Small intestine (tissue), 16 donors: ENCODE measurements at places on chromosomes 5 and 9. TPM values are rescaled to one million over a fixed set of nuclear protein-coding genes. Genes with fewer than 3 reads are reported as not detected.

Gene LHX2
- 0.07 TPM for polyA plus RNA-seq

Gene PIP5K1B
- polyA plus RNA-seq = 54.0 TPM

Gene HOMER1
- polyA plus RNA-seq = not detected

Gene S100Z
- polyA plus RNA-seq = 0.68 TPM

Gene VLDLR
- polyA plus RNA-seq = 0.81 TPM

Gene FCN2
- polyA plus RNA-seq = not detected

DNA sequence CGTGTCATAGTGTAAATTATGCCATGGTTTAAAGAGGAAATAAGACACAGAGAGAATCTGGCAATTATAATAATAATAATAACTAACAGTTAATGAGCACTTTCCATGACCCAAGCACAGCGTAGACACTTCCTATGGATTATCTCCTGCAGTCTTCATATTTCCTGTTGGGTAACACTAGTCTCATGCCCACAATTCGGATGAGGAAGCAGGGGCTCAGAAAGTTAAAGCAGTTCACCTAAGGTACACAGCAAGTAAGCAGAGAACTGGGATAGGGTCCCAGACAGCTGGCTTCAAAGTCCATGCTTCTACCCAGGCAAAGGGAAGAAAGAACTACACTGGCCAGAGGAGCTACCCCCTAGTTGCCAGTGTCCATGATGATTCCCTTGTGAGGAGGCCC, 27.9 kb upstream of the TGFBI start:
- H3K4me3 ChIP-seq = no peak overlapping the region
- H3K27ac ChIP-seq = no peak overlapping the region
- no peaks in the 10 kb centered on the region for H3K27me3 ChIP-seq
- no peak for DNase-seq
- no peaks in the 10 kb centered on the region for H3K36me3 ChIP-seq
- H3K4me1 ChIP-seq = no peaks in the 10 kb centered on the region

- H3K36me3 ChIP-seq = no peaks in the 10 kb centered on the region
- peak overlapping the region; percentile 66 for H3K4me3 ChIP-seq
- H3K4me1 ChIP-seq = peaks cover 2% of the 10 kb centered on the region
- peak overlapping the region; percentile 58 for H3K27ac ChIP-seq
- DNase-seq = peak; percentile 44
Observed at GRCh38 chr5:60843386-60843935, 608 bp downstream of the ELOVL7 start.

DNA sequence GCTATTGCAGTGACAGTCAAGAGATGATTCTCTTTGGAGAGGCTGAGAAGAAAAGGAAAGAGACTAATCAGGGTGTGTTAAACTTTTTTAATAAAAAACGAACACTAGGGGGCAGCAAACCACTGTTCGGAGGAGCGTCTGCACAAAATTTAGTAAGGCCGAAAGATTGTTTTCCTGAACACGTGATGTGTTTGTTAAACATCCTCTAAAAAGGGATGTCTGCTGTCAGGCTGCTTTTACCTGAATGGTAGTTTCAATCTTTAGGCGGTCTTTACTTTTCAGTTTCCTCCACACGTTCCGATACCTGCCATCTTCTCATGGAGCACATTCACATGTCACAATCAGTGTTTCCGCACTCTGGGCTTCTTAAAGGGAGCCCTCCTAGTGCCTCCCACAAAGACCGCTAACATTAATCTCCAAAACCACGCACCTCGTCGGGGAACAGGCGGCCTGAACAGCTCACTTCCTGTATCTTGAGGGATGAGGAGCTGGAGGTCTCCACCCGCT, 125.2 kb downstream of the GPBP1 start:
- H3K27me3 ChIP-seq = no peaks in the 10 kb centered on the region
- H3K27ac ChIP-seq = peak overlapping the region; percentile 1
- no peaks in the 10 kb centered on the region for H3K4me1 ChIP-seq
- DNase-seq = peak; percentile 68

GRCh38 chr5:37667846-37668245, 172.0 kb downstream of the GDNF start:
- H3K4me1 ChIP-seq = peaks cover 7% of the 10 kb centered on the region
- no peak overlapping the region for H3K4me3 ChIP-seq
- H3K27ac ChIP-seq = no peak overlapping the region
- H3K36me3 ChIP-seq = no peaks in the 10 kb centered on the region
- DNase-seq = no peak

GRCh38 chr9:135908093-135908753, 877 bp upstream of the CAMSAP1 start:
- H3K4me3 ChIP-seq = peak overlapping the region; percentile 77
- no peaks in the 10 kb centered on the region for H3K36me3 ChIP-seq
- H3K27me3 ChIP-seq = no peaks in the 10 kb centered on the region
- DNase-seq = no peak
- peaks cover 2% of the 10 kb centered on the region for H3K4me1 ChIP-seq

- DNase-seq = no peak
- H3K27me3 ChIP-seq = no peaks in the 10 kb centered on the region
- H3K36me3 ChIP-seq = no peaks in the 10 kb centered on the region
- H3K4me1 ChIP-seq = no peaks in the 10 kb centered on the region
- H3K4me3 ChIP-seq = peak overlapping the region; percentile 52
Observed at GRCh38 chr9:35649431-35650340, 1.0 kb downstream of the SIT1 start.

GRCh38 chr9:38424918-38425317, 664 bp upstream of the IGFBPL1 start:
- H3K4me3 ChIP-seq = peak overlapping the region; percentile 24
- DNase-seq = no peak
- H3K36me3 ChIP-seq = no peaks in the 10 kb centered on the region
- H3K27ac ChIP-seq = no peak overlapping the region
- H3K27me3 ChIP-seq = peaks cover 23% of the 10 kb centered on the region

GRCh38 chr5:6188976-6189375, 189.4 kb downstream of the MED10 start:
- H3K4me1 ChIP-seq = no peaks in the 10 kb centered on the region
- no peaks in the 10 kb centered on the region for H3K27me3 ChIP-seq
- no peak overlapping the region for H3K27ac ChIP-seq
- no peak overlapping the region for H3K4me3 ChIP-seq
- no peak for DNase-seq
- H3K36me3 ChIP-seq = no peaks in the 10 kb centered on the region

- H3K27me3 ChIP-seq = no peaks in the 10 kb centered on the region
- DNase-seq = peak; percentile 46
- no peaks in the 10 kb centered on the region for H3K36me3 ChIP-seq
- no peak overlapping the region for H3K27ac ChIP-seq
Observed at GRCh38 chr9:82466616-82467260, 478.2 kb downstream of the SPATA31D1 start.

DNA sequence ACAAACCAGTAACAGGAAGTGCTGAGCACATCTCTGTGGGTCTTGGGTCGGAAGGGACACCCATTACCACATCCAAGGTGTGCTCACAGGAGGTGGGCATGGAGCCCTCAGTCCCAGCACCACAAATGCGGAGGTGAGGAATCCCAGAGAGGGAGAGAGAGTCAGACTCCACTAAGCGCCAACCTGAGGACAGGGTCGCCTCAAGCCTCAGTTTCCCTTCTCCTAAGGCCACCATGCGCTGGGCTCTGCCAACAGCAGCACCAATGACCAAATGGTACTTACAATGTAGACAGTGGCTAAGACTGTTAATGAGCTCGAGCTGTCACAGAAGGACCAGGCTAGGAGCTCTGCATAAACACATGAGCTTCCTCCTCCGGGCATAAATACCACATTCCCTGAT, 43.1 kb downstream of the BICD2 start:
- H3K36me3 ChIP-seq = peaks cover 8% of the 10 kb centered on the region
- no peaks in the 10 kb centered on the region for H3K27me3 ChIP-seq
- H3K27ac ChIP-seq = no peak overlapping the region

- H3K36me3 ChIP-seq = no peaks in the 10 kb centered on the region
- H3K27ac ChIP-seq = peak overlapping the region; percentile 92
- H3K27me3 ChIP-seq = peaks cover 10% of the 10 kb centered on the region
Observed at GRCh38 chr5:116572350-116573278, 2.0 kb downstream of the SEMA6A start.

- peaks cover 38% of the 10 kb centered on the region for H3K4me1 ChIP-seq
- DNase-seq = peak; percentile 80
- no peak overlapping the region for H3K4me3 ChIP-seq
- peak overlapping the region; percentile 92 for H3K27ac ChIP-seq
- H3K27me3 ChIP-seq = no peaks in the 10 kb centered on the region
- no peaks in the 10 kb centered on the region for H3K36me3 ChIP-seq
Observed at GRCh38 chr5:65813174-65813573, 91.2 kb downstream of the NLN start.

- no peaks in the 10 kb centered on the region for H3K27me3 ChIP-seq
- no peak overlapping the region for H3K4me3 ChIP-seq
- no peaks in the 10 kb centered on the region for H3K4me1 ChIP-seq
- H3K27ac ChIP-seq = no peak overlapping the region
Observed at GRCh38 chr5:6556089-6556801, 76.6 kb downstream of the NSUN2 start.

- H3K4me3 ChIP-seq = no peak overlapping the region
- no peaks in the 10 kb centered on the region for H3K27me3 ChIP-seq
- no peak overlapping the region for H3K27ac ChIP-seq
- no peak for DNase-seq
Observed at GRCh38 chr5:108090946-108091345, 291.0 kb downstream of the FBXL17 start.

- no peak for DNase-seq
- H3K27ac ChIP-seq = no peak overlapping the region
- H3K4me3 ChIP-seq = no peak overlapping the region
- H3K27me3 ChIP-seq = no peaks in the 10 kb centered on the region
Observed at GRCh38 chr5:109830955-109831502, 141.3 kb downstream of the MAN2A1 start.

DNA sequence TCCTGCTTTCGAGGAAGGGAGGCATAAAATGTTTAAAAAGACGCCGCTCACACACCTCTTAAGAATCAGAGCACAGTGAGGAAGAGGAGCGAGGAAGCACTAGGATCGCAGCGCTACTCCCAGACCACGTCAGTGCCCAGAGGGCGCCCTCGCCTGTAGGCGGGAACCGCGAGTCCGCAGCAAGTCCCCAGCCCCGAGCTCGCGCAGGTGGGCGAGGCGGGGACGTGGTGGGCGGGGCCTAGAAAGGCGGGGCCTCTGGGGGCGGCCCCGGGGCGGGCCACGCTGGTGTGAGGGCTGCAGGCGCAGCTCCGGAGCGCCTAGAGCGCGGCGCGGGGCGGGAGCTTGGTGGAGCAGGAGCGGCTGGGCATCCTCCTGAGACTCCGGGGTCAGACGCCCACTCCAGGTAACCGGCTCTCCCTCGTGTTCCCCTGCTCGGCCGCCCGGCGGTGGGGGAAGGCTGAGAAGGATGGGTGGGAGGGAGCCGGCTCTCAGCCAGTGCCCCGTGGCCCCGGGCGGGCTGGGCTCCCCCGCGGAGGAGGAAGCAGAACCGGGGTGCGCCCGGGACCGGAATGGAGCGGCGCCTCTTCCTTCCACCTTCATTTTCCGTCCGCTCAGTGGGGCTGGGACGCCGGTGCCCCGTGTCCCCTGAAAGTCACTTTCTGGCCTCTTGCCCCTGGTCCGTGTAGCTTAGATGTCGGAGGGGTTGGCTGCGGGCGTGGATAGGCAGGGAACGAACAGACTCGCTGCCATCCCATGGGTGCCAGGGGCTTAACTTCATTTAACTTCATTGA, at the start of gene GCNT1:
Gene GCNT1, plus strand, starts transcription at position 280 of the 791 bp plus-strand sequence. CDS start 43,200 bp downstream, outside the sequence.
- peak; percentile 97 for DNase-seq
- no peaks in the 10 kb centered on the region for H3K27me3 ChIP-seq
- H3K36me3 ChIP-seq = peaks cover 18% of the 10 kb centered on the region
- H3K4me1 ChIP-seq = peaks cover 22% of the 10 kb centered on the region
- peak within 1 kb of the TSS; percentile 87 for H3K4me3 ChIP-seq

- peaks cover 8% of the 10 kb centered on the region for H3K4me1 ChIP-seq
- H3K4me3 ChIP-seq = no peak overlapping the region
- DNase-seq = peak; percentile 49
- peak overlapping the region; percentile 22 for H3K27ac ChIP-seq
- H3K27me3 ChIP-seq = no peaks in the 10 kb centered on the region
Observed at GRCh38 chr5:56501781-56502557, 268.8 kb upstream of the ANKRD55 start.

DNA sequence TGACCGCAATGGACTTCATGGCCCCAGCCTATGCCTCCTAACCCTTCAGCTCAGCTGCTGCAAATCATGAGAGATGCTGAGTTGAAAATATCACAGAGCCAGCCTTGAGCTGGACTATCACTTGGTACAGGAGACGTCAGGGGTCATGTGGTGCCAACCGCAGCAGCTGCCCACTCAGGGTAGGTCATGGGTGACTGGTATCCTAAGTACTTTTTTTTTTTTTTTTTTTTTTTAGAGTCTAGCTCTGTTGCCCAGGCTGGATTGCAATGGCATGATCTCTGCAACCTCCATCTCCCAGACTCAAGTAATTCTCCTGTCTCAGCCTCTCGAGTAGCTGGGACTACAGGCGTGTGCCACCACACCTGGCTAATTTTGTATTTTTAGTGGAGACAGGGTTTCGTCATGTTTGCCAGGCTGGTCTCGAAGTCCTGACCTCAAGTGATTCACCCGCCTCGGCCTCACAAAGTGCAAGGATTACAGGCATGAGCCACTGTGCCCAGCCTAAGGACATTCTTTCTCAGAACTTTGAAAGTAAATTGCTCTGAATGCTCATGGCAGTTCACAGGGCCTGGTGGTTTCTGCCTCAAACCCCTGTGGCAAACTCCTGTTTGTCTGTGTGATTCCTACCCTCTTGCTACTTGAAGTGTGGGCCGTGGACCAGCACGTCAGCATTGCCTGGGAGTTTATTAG, 21.3 kb downstream of the WWC1 start:
- no peaks in the 10 kb centered on the region for H3K27me3 ChIP-seq
- H3K27ac ChIP-seq = peak overlapping the region; percentile 22

DNA sequence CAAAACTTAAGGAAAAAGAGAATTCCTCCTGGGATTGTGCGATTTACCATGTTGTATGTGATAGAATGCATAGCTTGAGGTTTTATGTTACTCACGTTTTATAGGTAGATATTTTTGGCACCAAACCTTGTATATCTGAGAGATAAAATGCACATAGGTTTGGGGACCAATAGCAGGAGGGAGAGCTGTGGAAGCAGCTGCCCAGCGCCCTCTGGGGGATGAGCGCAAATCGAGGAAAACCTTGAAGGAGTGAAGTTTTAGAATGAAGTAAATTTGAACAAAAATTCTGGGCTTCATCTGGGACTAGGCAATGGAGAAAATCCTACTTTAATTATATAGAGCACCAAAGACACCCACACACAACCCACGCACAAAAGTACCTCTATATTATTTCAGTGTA, 197.0 kb downstream of the ADCY2 start:
- DNase-seq = peak; percentile 13
- no peaks in the 10 kb centered on the region for H3K36me3 ChIP-seq
- no peak overlapping the region for H3K4me3 ChIP-seq
